Jurkat, Clone E6-1 (cell line): ENCODE measurements at places on chromosomes 3 and 15.

- no peak for DNase-seq
These were observed 15.4 kb downstream of the PTX3 start for GRCh38 chr3:157452097-157452496.

DNA sequence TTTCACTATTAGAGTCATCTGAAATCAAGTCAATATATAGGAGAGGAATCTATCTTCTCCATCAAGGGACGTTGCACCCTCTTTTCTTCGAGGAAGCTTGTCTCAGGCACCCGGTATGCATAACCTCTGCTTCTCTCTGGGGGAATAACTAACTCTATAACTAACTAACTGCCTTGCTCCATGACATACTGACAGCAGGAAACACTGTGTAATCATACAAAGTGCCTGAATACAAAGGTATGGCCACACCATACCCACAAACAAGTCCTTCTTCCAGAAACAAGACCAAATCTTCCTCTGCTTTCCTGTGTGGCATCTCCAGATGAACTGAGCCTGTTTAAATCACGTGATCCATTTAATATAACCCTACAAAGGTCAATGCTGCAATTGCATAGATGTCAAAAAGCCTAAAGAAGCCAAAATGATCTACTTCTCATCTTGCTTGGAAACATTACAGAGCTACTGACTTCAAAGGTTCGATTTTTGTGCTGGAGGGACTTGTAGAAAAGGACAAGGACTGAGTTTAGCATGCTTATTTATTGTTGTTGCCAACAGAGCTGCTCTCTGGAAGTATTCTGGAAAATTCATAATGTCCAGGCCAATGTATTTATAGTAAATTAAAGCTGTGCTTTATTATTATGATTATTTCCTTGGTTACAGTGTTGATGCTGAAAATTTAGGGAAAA lies 380.5 kb downstream of the FOXP1 start:
- no peak for DNase-seq

GRCh38 chr3:27971600-27971999 lies 249.5 kb upstream of the EOMES start:
- DNase-seq: no peak

- DNase-seq: no peak
These were observed 127.5 kb downstream of the MEGF11 start for GRCh38 chr15:66126031-66126441.

- no peak for DNase-seq
These were observed 62.7 kb downstream of the ADAMTSL3 start for GRCh38 chr15:83716605-83717004.

- no peak for DNase-seq
These were observed 11.6 kb downstream of the TAMM41 start for GRCh38 chr3:11835028-11835639.

GRCh38 chr15:84871428-84871985 lies 13.0 kb upstream of the SLC28A1 start:
- no peak for DNase-seq

DNA sequence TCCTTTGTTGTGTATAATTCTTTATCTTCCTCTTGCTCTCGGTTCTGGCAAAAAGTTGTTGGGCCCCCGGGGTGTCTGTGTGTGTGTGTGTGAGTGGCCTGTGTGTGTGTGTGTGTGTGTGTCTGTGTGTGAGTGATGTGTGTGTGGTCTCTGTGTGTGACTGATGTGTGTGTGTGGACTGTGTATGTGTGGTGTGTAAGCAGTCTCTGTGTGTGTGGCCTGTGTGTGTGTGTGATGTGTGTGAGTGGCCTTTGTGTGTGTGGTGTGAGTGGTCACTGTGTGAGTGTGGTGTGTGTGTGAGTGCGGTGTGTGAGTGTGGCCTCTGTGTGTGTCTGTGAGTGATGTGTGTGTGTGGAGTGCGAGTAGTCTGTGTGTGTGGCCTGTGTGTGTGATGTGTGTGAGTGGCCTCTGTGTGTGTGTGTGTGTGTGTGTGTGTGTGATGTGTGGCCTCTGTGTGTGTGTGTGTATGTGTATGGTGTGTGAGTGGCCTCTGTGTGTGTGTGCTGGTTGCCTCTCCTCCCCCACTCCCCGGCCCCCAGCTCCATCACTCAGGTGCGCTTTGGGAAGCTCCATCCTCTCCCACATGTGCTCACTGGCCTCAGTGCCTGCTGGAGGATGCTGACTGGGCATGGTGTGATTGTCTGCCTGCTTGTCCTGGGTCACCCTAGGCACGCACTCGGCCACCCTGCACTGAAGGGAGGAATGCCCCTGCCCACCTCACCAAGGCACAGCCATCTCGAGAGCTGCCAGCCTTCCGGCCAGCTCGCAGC lies 8.8 kb downstream of the LINGO1 start:
- no peak for DNase-seq

DNA sequence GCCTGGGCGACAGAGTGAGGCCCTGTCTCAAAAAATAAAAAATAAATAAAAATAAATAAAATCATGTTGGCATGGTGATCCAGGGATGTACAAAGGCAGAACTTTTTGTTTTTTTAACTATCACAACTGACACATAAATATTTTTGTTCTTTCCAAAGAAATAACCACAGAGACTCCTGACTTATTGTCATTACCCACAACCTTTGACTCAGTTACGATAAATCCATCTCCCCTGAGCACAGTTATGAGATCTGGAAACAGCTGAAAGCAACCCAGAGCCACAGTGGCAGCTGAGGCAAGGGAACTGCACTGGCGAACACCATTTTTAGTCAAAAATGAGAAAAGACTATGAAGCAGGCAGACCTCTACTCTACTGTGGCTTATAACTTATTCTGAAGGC lies 24.0 kb downstream of the OSBPL10 start:
- DNase-seq: no peak
